Right renal pelvis (tissue), 4 donors: ENCODE measurements at places on chromosomes 1 and 21. TPM values are rescaled to one million over a fixed set of nuclear protein-coding genes. Genes with fewer than 3 reads are reported as not detected.

- DNase-seq: peak; percentile 25
Measured at GRCh38 chr1:231039161-231040018, 664 bp downstream of the FAM89A start.

DNA sequence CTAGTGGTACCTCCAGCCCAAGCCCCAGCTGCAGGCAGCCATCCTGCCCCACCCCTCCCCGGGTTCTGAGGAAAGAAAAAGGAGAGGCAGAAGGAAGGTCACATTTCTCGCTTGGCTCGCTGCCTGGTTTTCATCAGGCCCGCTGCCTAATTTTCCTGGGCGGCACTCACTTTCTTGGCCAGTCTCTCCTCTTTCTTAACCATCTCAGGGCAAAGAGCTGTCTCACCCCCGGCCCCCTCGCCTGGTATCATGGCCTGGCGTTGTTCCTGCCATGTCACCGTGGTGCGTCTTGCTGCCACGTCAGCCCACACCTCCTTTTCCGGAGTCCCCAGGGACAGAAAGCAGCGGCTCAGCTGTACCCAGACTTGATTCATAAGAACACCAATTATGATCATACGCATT lies 26.6 kb upstream of the CASZ1 start:
- no peak for DNase-seq

DNA sequence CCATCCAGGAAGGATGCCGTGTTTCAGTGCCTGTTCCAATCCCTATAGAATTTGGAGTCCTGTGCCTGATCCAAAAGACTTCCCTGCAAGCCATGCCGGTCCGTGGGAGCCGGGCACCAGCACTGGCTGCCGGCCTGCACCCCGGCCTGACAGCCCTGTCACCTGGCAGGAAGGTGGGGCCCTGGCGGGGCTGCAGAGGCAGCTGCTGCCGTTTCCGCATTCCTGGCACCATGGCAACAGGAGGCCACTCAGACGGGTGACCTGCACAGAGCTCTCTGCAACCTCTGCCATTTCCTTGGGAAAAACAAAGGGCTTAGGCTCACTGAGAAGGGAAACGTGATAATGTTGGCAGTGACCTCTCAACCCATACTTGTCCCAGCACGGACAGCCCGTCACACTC lies 63.2 kb upstream of the TMEM51 start:
- peak; percentile 60 for DNase-seq

DNA sequence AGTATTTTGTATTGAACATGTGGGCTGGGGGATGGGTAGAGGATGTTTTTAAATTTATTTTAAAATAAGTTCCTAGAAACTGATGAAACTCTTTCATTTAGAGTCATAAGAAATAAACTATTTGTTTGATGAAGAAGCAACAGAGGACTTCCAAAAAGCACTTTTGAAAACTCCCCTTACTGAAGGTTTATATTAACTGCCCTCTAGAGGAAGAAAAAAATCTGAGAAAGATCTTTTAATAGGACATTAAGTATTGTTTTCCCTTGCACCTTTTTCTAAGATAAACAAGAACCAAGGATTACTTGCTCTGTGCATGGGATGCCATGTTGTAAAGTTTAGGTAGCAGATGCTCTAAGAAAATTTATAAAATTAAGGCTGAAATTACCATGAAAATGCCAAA lies 14.1 kb downstream of the DISP1 start:
- DNase-seq: no peak

DNA sequence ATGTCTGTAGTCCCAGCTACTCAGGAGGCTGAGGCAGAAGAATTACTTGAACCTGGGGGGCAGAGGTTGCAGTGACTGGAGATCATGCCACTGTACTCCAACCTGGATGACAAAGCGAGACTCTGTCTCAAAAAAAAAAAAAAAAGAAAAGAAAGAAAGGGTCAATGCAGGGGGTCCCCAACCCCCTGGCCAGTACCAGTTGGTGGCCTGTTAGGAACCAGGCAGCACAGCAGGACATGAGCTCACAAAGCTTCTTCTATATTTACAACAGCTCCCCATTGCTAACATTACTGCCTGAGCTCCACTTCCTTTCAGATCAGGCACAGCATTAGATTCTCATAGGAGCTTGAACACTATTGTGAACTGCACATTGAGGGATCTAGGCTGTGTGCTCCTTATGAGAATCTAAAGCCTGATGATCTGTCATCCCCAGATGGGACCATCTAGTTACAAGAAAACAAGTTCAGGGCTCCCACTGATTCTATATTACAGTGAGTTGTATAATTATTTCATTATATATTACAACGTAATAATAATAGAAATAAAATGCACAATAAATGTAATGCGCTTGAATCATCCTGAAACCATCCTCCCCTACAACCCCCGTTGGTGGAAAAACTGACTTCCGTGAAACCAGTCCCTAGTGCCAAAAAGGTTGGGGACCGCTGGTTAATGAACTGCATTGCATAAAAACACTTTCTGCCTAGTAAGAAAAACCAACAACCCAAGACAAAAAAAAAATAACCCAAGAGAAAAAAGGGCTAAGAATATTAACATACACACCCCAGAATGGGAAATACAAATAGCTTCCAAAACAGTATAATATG lies 2.8 kb downstream of the ZBTB8OS start:
- DNase-seq: no peak

GRCh38 chr1:207659545-207660153 lies 14.7 kb downstream of the CR1L start:
- no peak for DNase-seq

DNA sequence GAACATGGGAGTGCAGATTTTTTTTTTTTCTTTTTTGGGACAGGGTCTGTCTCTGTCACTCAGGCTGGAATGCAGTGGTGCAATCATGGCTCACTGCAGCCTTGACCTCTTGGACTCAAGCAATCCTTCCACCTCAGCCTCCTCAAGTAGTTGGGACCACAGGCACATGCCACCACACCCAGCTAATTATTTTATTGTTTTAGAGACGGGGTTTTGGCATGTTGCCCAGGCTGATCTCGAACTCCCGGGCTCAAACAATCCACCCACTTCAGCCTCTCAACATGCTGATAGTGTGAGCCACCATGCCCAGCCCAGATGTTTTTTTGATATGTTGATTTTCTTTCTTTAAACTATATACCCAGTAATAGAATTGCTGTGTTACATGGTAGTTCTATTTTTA lies 57.7 kb downstream of the RGSL1 start:
- DNase-seq: no peak

GRCh38 chr1:109993885-109994284 lies 9.3 kb downstream of the AHCYL1 start:
- DNase-seq: no peak

DNA sequence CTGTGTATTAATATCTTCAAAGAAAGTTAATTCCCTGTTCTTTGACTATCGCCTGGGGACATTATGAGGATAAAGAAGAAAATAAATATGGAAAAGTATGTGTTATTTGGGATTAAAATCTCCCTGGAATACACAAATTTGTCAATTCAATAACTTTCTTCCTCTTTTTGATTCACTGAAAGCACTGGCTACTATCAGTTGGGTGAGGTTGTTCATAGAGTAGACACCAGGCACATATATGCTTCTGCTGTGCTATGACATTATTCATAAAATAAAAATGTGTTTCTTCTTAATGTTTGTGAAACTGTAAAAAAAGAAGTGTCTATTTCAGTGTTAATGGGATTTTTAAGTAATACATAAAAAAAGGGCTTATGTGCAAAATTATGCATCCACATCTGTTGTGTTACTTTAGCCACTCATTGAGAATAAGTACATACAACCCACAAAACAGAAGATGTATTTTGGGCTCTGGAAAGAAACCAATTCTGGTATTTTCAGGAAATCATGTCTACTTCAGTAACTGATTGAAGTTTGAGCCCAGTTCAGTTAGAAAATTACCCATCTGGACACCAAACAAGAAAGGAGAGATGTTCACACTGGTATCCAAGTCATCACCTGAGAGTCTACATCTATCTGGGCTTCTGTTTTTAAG lies 169.4 kb downstream of the GABPA start:
- DNase-seq: no peak

DNA sequence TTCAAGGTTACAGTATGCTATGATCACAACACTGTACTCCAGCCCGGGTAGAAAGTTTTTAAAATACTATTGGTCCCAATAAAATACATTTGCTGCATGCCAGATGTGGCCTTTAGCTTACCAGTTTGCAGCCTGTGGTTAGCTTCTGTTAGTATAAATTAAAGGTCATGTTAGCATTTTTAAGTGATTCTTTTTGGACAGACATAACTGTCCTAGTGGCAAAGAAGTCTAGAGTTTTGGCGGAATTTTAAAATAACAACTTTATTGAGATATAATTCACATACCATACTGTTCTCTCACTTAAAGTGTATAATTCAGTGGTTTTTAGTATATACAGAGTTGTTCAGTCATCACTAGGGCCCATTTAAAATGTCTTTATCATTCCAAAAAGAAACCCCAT lies 24.3 kb upstream of the TMEM39B start:
- DNase-seq: no peak

GRCh38 chr1:39575191-39576015 lies 1.2 kb downstream of the PABPC4 start:
- DNase-seq: no peak

DNA sequence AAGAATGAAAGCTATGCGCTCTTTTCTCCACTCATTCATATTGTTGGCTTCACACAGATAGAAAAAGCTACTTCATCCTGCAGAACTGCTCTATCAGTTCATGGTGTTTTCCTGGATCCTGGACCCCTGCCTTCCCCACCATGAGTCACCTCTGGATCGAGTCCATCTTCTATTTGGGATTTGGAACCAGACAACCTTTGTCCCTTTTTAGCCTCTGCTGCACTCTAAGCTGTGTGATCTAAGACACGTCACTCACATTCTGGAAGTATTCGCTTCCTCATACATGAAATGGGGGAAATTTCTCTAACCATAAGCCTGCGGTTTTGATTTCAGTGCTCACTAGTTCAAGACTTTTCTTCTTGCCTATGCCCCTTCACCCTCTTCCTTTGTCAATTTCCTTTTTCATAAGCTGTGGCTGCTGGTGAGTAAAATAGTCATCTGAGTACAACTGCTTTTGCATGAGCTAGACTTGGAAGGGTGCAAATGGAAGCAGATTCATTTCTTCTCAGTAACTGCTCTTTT lies 14.1 kb upstream of the DEGS1 start:
- DNase-seq: no peak

DNA sequence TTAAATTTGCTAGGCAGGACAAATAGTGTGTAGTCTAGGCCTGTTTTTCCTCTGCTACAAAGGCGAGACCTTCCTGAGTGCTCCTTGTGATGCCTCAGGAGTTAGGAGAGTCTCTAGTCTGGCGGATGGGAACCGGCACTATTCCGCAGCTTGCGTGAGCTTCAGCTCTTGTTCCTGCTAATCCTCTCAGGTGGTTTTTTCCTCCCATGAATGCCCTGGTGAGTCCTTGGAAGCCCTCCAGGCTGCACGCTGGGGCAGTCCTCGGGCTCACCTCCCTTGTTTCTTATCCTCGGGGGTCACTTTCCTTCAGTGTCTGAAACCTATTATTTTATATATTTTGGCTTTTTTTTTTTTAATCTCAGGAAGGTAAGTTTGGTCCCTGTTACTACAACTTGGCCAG lies 28.2 kb downstream of the UTS2 start:
- no peak for DNase-seq

DNA sequence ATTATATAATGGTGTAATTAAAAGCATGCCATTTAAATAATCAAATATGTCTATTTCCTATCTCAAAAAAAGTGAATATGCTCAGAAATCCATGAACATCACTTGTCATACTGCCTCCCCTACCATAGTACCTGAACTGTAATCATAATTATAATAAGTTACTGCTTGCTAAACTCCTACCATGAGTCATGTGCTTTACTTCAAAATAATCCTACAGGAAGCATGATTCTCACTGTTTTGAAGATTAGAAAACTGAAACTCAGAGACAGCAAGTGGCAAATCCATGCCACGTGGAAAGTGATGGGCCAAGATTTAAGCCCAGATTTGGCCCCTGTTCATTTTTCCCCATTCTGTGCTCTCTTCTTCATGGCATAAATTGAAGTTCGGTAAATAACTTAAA lies 5.2 kb downstream of the LRRC7 start:
- DNase-seq: no peak

- DNase-seq: no peak
Measured at GRCh38 chr1:118535901-118536300, 350.9 kb upstream of the SPAG17 start.

- DNase-seq: peak; percentile 55
Measured at GRCh38 chr1:88321706-88322105, 362.4 kb upstream of the PKN2 start.

DNA sequence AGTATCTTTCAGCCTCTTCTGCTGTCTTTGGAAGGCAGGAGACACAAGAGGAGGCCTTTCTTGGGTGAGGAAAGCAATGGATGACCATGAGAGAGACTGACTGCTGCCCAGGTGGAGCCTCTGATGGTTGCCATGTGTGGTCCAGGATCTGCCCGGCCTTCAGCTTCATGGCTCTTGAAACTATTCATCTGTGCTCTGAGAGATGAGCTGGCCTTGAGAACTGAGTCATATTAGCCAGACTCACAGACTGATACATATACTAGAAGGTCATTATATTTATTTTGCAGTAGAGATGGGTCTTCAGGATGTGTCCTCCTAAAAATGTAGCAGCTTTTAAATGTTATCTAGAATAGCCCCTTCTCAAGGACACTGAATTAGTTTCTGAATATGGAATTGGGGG lies 33.7 kb downstream of the PTGFRN start:
- no peak for DNase-seq

DNA sequence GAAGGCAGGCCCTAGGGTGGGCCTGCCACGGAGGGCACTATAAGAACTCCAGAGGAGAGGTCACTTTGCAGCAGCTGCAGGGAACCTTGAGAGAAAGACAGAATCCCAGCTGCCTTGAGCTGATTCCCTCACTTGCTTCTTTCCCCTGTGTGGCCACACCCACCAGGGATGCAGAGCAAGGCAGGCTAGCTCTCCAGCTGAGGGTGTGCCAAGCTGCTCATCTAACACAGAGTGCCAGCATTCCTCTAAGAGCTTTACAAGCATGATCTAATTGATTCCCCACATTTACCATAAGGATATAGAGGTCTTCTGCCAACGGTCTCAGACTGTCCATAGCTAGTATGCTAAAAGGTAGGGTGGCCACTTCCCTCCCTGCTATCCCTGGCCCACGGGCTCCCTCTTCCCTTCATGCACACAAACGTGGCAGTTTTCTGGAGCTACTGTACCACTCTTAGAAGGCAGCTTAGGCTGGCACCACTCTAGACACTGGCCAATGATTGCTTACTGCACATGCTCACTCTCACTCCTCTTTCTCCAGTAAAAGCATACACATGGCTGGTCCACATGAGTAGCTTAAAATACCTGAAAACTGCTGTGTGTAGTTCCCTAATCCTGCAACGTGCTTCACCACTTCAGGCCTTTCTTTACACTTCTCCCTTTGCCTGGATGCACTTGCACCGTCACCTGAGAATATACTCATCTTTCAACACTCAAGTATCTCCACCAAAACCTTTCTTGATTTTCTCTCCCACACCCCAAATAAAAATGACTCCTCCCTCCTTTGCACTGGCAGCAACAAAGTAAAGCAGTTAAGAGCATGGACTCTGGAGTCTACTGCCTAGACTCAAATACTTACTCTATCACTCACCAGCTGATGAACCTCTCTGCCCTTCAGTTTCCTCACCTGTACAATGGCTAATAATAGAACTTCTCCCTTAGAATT lies 57.7 kb downstream of the DMAP1 start:
- no peak for DNase-seq

The CHAF1B gene
- 6.9 TPM for polyA plus RNA-seq

The OSCP1 gene
- 23.5 TPM for polyA plus RNA-seq

The CHI3L2 gene
- 0.35 TPM for polyA plus RNA-seq

The CFAP57 gene
- polyA plus RNA-seq: 3.6 TPM

The CCDC27 gene
- polyA plus RNA-seq: 0.22 TPM

The RAB25 gene
- polyA plus RNA-seq: 52.5 TPM

The FLVCR1 gene
- polyA plus RNA-seq: 29.4 TPM

The ZNF436 gene
- 27.9 TPM for polyA plus RNA-seq
